Natural killer cell treated with Interleukin-12 subunit alpha and Interleukin-12 subunit beta and Interleukin-15 and Interleukin-18, amount 100 ng/mL, for 72 hours (primary cell): ENCODE measurements at places on chromosomes 12 and 14. TPM values are rescaled to one million over a fixed set of nuclear protein-coding genes. Genes with fewer than 3 reads are reported as not detected.

LYZ gene
- 0.36 TPM for total RNA-seq

STYK1 gene
- 30.3 TPM for total RNA-seq

RNASE13 gene
- total RNA-seq, result not detected

MSI1 gene
- not detected for total RNA-seq

MSRB3 gene
- total RNA-seq, result 1.2 TPM

PTCSC3 gene
- not detected for total RNA-seq

CCDC77 gene
- total RNA-seq, result 13.4 TPM

ARHGDIB gene
- total RNA-seq, result 543 TPM

PARPBP gene
- total RNA-seq, result 46.9 TPM

AMIGO2 gene
- 5.6 TPM for total RNA-seq

AVPR1A gene
- total RNA-seq, result not detected

KLRC4 gene
- 17.8 TPM for total RNA-seq

GPRC5D gene
- total RNA-seq, result not detected

TAS2R43 gene
- total RNA-seq, result 6.6 TPM

ALG10 gene
- 17.2 TPM for total RNA-seq

SOAT2 gene
- 0.26 TPM for total RNA-seq

FGF23 gene
- total RNA-seq, result not detected

NTS gene
- not detected for total RNA-seq

KCNH3 gene
- total RNA-seq, result 0.70 TPM

GLIPR1L1 gene
- total RNA-seq, result not detected

UNC79 gene
- 0.06 TPM for total RNA-seq

ACSS3 gene
- not detected for total RNA-seq

DPPA3 gene
- not detected for total RNA-seq

RD3L gene
- not detected for total RNA-seq

OS9 gene
- total RNA-seq, result 209 TPM

ARHGEF40 gene
- total RNA-seq, result 0.36 TPM

RNF212B gene
- total RNA-seq, result not detected

GLS2 gene
- total RNA-seq, result 0.17 TPM

EFS gene
- total RNA-seq, result not detected

BDKRB1 gene
- not detected for total RNA-seq

C14orf119 gene
- 41.2 TPM for total RNA-seq

NYNRIN gene
- 0.11 TPM for total RNA-seq

FZD10 gene
- not detected for total RNA-seq

ALDH1L2 gene
- total RNA-seq, result 0.29 TPM

RPS6KA5 gene
- total RNA-seq, result 20.5 TPM

TMEM253 gene
- not detected for total RNA-seq

ADCY4 gene
- 1.0 TPM for total RNA-seq

PAPLN gene
- 0.47 TPM for total RNA-seq

HOXC4 gene
- total RNA-seq, result 1.3 TPM

CLEC14A gene
- total RNA-seq, result not detected

CMA1 gene
- not detected for total RNA-seq

INSM2 gene
- not detected for total RNA-seq

LARP4 gene
- 79.0 TPM for total RNA-seq

LRTM2 gene
- not detected for total RNA-seq

ADSS1 gene
- total RNA-seq, result 0.61 TPM

FOXN4 gene
- not detected for total RNA-seq

KRT82 gene
- total RNA-seq, result not detected

MORN3 gene
- total RNA-seq, result 0.17 TPM

HPD gene
- not detected for total RNA-seq

AICDA gene
- total RNA-seq, result not detected

RHEBL1 gene
- 21.9 TPM for total RNA-seq

KRT80 gene
- total RNA-seq, result not detected

BHLHE41 gene
- total RNA-seq, result not detected
